ENCODE measurements at places on chromosomes 4 and X.
A peak's percentile ranks its signal among the peaks of the same experiment; 100 is the strongest.

GRCh38 chrX:96445531-96446065, 239.0 kb upstream of the DIAPH2 start:
- DNase-seq: no peak

- no peak for DNase-seq
Observed at GRCh38 chr4:30763321-30763727, 43.2 kb downstream of the PCDH7 start.

DNA sequence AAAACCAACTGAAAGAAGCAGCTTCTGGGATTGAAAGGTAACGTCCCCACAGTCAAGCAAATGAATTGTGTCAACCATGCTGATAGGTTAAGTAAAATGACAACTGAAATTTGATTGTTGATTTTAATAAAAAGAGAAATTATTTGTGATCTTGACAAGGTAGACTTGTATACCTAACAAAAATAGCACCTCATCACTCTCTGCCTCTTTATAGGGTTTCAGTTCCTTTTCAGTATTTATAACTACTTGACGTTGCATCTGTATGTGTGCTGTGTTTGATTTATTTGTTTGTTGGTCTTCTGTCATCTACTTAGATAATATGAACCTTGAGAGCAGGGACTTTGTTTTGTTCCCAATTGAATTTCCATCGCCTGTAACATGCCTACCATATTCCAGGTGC, 7.9 kb upstream of the PPP3CA start:
- no peak for DNase-seq

GRCh38 chrX:110440016-110440805, 81.6 kb downstream of the RTL9 start:
- no peak for DNase-seq

DNA sequence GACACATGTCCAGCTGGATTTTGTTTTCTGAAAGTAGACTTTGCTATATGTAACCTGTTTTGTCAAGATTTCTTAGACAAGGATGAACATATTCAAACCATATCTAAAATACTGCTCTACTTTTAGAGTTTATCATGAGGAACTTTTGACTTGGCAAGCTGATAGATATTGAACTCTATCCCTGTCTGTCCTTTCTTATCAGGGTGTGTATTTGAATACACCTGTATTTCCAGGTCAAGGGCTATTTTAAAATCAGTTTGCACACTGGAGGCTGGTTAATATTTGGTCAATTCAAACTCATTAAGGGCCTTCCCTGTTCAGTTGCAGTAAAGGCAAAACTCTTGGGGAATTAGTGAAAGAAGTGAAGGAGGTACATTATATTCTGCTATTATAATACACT, 2.3 kb downstream of the CDS1 start:
- no peak for DNase-seq

DNA sequence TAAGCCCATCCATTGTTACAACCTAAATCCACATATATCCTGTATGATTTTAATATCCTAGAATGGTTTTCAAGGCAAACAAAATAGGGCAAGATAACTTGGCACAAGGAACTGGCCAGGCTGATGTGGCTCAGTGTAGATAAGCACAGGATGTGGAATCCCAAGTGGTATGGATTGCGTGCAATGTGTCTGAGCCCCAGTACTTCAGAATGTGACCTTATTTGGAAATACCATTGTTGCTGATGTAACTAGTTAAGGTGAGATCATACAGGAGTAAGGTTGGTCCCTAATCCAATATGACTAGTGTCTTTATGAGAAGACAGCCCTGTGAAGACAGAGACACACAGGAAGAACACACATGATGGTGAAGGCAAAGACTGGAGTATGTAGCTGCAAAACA, 72.4 kb downstream of the IL21 start:
- DNase-seq: peak; percentile 7

GRCh38 chr4:92249541-92249940, 54.2 kb upstream of the GRID2 start:
- DNase-seq: no peak

DNA sequence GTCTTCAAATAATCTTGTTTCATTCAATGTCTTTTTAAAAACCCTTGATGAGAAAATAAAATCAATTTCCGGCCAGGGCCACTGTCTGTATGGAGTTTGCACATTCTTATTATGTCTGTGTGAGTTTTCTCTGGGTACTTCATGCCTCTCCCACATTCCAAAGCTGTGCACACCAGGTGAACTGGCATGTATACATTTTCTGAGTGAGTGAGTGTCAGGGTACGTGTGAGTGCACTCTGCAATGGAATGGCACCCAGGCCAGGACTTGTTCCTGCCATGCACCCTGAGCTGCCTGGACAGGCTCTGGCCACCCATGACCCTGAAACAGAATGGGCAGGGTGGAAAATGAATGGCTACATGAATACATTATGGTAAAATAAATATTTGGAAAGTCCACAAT, 61.3 kb downstream of the UBE2NL start:
- DNase-seq: no peak

- no peak for DNase-seq
Observed at GRCh38 chrX:152884171-152884570, 13.7 kb upstream of the ZNF185 start.

- DNase-seq: no peak
Observed at GRCh38 chrX:104392350-104392749, 137.6 kb upstream of the ESX1 start.

DNA sequence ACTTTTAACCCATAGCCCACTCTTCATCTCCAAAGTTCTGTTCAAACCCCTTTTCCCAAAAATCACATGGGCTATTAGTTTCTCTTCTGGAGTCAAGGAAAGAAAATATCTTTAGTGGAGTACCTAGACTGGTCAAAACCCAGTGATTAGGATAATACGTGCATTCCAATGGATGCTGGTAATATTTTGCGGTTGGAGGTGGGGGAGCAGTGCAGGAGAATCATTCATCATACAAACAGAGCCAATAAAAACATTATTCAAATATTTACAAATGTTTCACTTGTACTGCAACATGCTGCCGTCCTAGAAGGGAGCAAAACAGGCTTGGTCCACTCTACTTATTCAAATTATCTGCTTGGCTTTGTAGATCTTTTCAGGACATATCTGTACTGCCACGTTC, 57.2 kb upstream of the RAB9B start:
- no peak for DNase-seq

- DNase-seq: no peak
Observed at GRCh38 chrX:150719621-150720020, 26.4 kb downstream of the MTMR1 start.

DNA sequence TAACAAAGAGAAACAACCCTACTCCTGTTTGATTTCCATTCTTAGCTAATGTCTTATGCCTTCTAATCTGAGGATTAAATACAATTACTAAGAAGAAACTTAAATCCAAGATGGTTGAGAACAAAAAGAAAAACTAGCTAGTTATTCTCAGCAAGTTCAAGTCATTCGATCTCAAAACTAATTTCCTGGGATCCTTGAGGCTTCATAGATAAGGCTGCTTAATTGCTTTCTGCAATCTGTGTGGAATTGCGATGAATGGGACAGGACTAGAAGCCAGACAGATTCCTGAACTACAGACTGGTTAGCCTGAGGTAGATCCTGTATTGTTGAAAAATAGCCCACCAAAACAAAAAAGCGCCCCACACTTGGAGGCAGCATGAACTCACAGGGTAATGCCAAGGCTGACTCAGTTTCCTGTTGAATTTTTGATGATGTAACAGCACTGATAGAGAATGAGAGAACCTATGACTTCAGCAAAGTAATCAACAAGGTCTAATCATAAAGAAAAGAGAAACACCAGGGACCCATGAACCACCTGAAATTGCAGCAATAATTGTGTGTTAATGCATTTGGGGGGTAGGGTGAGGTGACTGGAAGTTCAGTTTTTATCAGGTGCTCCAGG, 33.9 kb downstream of the KLHL15 start:
- no peak for DNase-seq

- no peak for DNase-seq
Observed at GRCh38 chr4:114727461-114727860, 128.9 kb downstream of the UGT8 start.

DNA sequence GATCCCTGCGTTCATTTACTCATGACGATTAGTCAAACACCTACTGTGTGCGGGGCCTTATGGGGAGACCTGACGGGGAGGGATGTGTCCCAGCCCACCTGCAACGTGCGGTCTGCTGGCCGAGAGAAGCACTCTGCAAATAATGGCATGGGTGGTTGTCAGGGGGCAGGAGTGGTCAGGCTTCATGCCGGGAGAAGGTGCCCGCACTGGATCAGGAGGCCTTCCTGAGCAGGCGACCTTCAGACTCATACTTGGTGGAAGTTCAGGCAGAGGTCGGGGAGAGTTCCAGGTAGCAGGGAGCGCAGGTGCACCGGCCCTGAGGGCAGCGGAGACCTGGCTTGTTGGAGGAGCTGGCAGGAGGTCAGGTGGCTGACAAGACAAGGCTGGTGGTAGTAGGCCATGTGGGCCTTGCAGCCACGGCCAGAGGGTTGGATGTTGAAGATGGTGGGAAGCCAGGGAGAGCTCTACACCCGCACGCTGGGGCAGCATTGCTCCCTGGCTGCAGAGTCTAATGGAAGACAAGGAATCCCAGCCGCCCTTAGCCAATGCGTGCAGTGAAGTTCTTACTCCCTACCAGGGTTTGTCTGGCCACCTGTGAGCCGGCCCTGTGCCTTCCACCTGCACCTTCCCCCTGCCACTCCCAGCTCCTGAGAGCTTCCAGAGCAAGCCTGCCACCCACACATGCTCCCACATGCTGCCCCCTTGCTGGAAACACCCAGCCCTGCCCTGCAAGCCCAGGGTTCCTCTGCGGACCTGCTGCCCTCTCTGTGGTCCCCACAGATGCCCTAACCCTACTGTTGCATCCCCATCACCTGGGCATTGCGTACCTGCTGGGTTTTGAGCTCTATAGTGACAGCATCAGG, 97.3 kb downstream of the PSAPL1 start:
- DNase-seq: no peak

- DNase-seq: no peak
Observed at GRCh38 chrX:148120999-148121623, 140.0 kb downstream of the FMR1NB start.

DNA sequence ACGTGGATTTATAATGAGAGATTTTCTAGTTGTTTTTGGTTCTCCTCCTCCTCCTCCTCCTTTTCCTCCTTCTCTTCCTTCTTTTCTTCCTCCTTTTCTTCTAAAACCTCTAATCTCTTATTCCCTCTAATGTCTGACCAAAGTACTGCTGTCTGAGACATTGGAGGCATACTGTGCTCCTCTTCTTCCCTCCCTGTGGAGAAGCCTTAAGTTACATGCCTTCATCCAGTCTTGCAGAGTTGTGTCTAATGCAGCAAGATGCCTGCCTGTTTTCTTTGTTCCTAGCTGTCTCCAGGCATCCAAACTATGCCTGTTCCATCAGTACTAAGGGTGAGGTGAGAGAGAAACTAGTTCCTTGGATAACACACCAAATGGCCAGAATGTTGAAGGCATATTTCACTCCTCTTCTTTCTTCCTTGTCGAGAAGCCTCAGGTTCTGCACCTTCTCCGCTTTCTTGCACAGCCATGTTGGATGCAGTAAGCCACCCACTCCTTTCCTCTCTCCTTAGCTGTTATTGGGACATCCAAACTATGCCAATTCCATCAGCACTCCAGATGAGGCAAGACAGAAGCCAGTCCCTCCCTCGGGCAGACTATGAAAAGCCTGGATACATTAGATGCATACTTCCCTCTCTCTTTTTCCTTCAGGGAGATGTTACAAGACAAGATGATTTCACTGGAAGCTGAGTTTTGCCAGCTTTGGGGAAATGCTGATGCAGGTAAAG, 285.7 kb upstream of the TRAM1L1 start:
- no peak for DNase-seq

DNA sequence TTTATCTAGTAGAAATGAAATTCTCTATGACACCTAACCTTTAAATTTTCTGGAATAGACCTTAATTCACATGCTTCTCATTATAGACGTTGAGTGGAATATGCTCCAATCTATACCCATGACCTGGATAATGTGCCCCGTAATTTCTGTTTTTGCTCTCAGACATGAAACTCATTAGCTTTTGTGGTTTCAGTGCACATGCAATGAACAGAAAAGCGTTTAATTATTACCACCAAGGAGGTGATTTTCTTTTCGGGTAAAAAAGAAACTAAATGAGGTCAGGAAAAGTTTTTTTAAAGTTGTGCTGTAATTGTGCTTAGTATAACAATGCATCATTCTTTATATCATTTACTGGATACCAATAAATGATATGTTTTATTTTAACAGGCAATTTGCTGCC, 1703.9 kb upstream of the TENM3 start:
- no peak for DNase-seq
